ENCODE measurements at places on chromosomes 5 and 9. TPM values are rescaled to one million over a fixed set of nuclear protein-coding genes. Genes with fewer than 3 reads are reported as not detected.

The GPR150 gene
- total RNA-seq = 0.47 TPM

The DMRT2 gene
- total RNA-seq = not detected

The LTC4S gene
- total RNA-seq = 0.23 TPM

The TLE4 gene
- 12.3 TPM for total RNA-seq

The PTGDS gene
- not detected for total RNA-seq

The NKD2 gene
- not detected for total RNA-seq

The LCN9 gene
- not detected for total RNA-seq

The FAM151B gene
- total RNA-seq = 1.2 TPM

The HTR4 gene
- not detected for total RNA-seq

The CAMK2A gene
- total RNA-seq = 0.08 TPM

The ELOVL7 gene
- 8.1 TPM for total RNA-seq

The DMRTA1 gene
- 0.84 TPM for total RNA-seq

The AK8 gene
- total RNA-seq = 0.46 TPM

The INSL4 gene
- total RNA-seq = not detected

The CDH6 gene
- not detected for total RNA-seq

The PCDHB14 gene
- 0.04 TPM for total RNA-seq

The WDR41 gene
- 130 TPM for total RNA-seq

The FABP6 gene
- total RNA-seq = 0.31 TPM

The SPINK6 gene
- 28.1 TPM for total RNA-seq

The LCN12 gene
- not detected for total RNA-seq

The ITGA1 gene
- 7.7 TPM for total RNA-seq

The TBC1D2 gene
- 51.4 TPM for total RNA-seq

The APBA1 gene
- 1.7 TPM for total RNA-seq

The NUTM2F gene
- not detected for total RNA-seq

The CCNH gene
- total RNA-seq = 80.2 TPM

The PGGT1B gene
- total RNA-seq = 7.6 TPM

The HTR1A gene
- not detected for total RNA-seq

The DBH gene
- not detected for total RNA-seq

The TXNDC8 gene
- not detected for total RNA-seq

The FCN2 gene
- total RNA-seq = not detected

The MARVELD2 gene
- 17.2 TPM for total RNA-seq

The ACOT12 gene
- not detected for total RNA-seq

Data from hair follicular keratinocyte (primary cell).